Kidney tubule cell (primary cell): ENCODE measurements at places on chromosomes 11 and 22.

GRCh38 chr11:17915500-17916143, 97.2 kb downstream of the SERGEF start:
- peak; percentile 20 for DNase-seq

GRCh38 chr11:12198251-12199222, 88.1 kb downstream of the MICAL2 start:
- no peak for DNase-seq

GRCh38 chr11:212150-213100, 4.9 kb downstream of the RIC8A start:
- DNase-seq: no peak

- no peak for DNase-seq
Measured at GRCh38 chr22:49785841-49786471, 41.7 kb downstream of the BRD1 start.

DNA sequence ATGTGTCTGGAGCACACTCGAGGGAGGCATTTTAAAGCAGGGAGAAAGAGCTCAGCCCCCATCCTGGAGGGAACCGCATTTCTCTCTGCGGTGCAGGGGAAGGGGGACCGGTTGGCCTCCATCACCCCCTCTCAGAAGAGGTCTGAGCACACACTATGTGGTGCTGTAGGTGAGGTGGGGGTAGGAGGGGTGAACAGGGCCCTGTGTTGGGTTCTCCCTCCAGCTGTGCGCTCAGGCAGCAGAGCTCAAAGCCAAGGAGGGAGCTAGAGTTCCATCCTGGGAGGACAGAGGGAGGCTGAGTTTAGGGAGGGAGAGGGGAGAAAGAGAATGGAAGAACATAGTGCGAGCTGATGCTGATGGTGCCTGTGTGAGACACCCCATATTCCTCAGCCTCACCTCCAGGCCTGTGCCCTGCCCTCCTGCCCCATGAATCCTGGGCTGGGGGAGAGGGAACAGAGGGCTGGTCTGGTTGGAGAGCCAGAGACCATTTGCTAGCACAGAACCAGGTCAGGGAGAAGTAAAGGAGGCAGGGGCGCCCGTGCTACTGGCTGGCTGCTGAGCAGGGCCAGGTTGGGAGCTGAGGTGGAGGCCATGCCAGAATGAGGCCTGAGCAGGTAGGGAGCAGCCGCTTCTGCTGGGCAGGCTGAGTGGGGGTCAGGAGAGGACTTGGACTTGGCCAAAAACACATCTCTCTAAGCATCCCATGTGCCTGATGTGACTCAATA, 43.7 kb downstream of the ALX4 start:
- no peak for DNase-seq
